NCI-H146 (cell line): ENCODE measurements at places on chromosomes 12 and 14.
A peak's percentile ranks its signal among the peaks of the same experiment; 100 is the strongest.

DNA sequence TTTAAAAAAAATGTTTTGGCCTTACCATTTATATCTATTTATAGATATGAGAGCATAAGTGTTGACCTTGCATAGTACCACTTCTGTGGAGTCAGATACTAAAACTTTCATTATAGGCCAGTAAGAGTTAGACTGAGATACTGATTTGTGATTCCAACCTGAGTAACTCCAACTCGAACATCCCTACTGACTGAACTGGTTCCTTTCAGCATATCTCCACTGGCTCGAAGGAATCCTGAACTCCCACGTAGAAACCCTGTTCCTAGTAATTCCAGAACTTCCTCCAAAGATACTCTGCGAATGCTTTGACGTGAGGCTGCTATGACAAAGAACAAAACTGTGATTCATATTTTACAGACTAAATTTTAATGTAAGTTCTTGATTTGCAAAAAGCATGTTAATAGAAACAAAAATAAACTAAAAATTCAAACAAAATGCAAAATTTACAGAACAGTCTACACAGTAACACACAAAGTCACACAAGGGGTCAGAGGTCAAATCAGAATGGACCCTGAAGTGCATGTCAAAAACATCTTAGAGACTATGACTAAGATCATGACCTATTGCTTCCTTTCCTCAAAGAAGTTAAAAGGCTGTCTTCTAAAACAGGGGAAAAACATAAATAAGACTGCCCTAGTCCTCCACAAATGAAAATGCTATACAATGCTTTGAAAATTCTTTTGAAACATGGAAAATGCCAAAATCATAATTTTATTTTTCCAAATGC lies 31.5 kb downstream of the HEATR5A start:
- no peak for DNase-seq

GRCh38 chr12:97404093-97404492 lies 58.5 kb upstream of the RMST start:
- DNase-seq, result no peak

DNA sequence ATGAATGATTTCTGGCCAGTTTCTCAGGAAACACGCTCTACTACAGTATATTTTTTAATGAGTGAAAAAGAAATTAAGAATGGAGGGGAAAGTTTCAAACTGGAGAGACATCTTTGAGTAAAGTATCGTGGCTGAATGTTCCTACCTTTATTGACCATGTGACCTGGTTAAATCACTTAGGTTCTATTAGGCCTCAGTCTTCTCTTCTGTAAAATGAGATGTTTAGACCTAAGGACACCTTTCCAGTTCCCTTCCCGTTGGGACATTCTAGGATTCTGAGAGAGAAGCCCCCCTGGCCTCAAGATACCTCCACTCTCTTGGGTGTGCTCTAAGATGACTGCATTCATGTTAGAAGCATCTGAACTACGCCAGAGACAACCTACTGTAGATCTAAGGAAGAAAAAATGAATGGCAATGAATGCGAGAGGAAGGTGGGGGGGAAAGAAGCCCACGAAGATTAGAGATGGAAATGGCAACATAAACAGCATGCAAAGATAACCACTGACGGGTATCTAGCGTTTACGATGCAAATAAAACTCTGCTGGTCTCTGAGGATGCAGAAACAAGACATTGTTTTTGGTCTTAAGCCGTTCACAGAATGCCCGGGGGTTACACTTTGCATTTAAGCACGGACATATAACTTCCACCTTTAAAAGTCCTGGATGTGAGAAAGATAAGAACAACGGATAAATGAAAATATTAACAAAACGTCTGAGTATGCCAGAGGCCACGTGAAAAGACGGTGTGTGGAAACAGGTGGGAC lies 599 bp upstream of the CPSF6 start:
- no peak for DNase-seq

DNA sequence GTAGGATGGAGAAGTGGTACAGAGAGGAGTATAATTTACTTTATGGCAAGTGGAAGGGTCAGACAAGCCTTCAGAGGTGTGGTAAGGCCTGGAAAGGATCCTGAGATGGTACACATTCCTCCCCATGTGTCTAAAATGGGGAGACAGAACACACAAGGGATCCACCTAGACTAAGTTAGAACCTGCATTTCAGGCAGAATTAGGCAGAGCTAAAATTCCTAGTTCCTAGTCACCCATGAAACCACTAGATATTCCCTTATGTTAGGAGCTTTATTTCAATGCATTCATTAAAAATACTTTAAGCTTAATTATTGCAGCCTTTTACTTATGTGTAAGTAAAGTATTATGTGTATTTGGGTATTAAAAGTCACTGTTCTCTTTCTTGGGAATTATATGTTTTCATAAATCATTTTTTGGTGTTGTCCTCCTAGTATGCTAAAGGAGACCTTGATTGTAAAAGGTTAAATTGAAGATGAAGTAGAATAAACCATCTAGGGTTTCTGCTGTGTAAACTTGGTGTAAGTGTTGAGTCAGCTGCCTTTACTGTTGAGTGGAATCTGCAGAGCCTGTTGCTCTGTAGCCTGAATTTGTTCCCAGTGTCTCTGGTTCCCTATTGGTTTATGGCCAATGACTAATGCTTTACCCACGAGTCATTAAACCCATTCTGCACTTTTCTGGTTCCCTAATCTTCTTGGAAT lies 423.2 kb downstream of the ATP23 start:
- no peak for DNase-seq

- no peak for DNase-seq
Observed at GRCh38 chr12:53948650-53949593, 5.8 kb upstream of the HOXC12 start.

- peak; percentile 23 for DNase-seq
Observed at GRCh38 chr14:64614805-64615391, 65.1 kb downstream of the PPP1R36 start.

DNA sequence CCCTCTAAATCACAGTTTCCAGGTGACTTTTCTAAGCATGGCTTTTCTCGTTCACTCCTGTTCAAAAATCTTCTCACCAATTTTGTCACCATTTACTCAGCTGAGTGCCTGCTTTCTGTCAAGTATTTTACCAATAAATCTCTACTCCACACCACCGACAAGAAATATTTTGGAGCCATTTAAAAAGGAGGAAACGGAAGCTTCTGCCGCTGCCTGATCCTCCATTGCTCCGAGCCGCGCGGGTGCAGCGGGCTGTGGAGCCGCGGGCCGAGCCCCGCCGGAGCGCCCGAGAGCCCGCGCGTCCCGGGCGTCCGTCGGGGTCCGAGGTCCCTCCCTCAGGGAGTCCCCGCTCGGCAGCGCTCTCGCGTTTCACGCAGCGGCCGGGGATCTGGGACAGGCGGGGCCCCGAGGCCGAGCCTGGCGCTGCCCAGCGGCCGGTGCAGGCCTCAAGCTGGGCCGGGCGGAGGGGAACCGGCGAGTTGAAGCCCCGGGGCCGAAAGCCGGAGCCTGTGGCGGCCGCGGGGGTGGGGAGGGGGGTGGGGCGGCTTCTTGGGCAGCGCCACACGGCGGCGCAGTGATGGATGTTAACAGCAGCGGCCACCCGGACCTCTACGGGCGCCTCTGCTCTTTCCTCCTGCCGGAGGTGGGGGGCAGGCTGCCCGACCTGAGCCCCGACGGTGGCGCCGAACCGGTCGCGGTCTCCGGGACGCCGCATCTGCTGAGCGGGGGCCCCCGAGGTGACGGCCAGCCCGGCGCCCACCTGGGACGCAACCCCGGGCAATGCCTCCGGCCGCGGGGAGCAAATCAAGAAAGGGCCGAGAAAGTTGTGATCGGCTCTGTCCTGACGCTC lies 1.1 kb upstream of the HEBP1 start:
- DNase-seq, result no peak

- no peak for DNase-seq
Observed at GRCh38 chr12:84738481-84738972, 174.1 kb downstream of the SLC6A15 start.

DNA sequence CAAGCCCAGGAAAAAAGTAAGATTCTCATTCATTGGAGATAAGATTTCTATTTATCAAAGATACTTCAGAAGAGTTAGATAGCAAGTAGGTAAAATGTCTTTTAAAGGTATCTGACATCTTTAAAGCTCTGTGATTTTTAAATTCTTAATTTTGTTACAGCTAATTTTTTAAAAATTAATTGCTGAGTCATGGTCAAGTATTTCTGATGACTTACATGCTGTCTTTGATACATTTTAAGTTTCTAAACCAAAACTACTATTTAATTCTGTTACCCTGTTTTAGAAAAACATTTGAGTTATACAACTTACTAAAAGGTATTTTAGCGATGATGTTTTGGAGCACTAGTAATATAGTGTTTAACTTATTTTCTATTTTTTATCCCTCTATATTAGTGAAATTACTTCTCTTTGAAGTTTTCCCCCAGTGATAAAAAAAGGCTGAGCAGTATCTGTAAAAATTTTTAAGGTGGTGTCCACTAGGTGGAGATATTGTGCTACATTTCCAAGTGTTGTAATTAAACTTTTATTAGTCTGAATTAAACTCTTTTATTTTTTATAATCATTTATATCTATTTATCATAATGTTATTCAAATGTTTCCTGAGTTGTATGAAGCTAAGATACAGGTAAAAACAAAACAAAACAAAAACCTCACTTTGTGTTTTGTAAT lies 11.5 kb downstream of the ALG10 start:
- no peak for DNase-seq

- DNase-seq, result no peak
Observed at GRCh38 chr12:123468786-123469185, 10.8 kb downstream of the SNRNP35 start.

GRCh38 chr12:18706798-18707197 lies 31.0 kb downstream of the PLCZ1 start:
- peak; percentile 2 for DNase-seq

GRCh38 chr14:53432378-53432802 lies 279.3 kb upstream of the DDHD1 start:
- no peak for DNase-seq

DNA sequence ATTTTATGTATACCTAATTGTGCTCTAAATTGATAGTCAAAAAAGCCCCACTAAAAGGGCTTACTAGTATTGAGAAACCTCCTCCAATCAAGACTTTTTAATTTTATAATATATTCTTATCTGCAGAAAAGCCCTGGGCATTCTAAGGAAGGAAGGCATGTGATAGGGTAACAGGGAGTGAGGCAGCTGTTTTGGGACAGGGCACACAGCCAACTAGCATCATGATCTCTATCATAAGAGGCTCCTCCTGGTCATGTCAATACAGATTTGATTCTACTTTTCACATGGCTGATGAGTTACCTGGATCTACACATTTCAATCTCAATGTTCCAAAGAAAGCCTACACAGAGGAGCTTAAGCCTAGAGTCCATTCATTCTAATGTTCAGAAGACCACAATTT lies 9.1 kb downstream of the ADAM20 start:
- DNase-seq, result no peak

DNA sequence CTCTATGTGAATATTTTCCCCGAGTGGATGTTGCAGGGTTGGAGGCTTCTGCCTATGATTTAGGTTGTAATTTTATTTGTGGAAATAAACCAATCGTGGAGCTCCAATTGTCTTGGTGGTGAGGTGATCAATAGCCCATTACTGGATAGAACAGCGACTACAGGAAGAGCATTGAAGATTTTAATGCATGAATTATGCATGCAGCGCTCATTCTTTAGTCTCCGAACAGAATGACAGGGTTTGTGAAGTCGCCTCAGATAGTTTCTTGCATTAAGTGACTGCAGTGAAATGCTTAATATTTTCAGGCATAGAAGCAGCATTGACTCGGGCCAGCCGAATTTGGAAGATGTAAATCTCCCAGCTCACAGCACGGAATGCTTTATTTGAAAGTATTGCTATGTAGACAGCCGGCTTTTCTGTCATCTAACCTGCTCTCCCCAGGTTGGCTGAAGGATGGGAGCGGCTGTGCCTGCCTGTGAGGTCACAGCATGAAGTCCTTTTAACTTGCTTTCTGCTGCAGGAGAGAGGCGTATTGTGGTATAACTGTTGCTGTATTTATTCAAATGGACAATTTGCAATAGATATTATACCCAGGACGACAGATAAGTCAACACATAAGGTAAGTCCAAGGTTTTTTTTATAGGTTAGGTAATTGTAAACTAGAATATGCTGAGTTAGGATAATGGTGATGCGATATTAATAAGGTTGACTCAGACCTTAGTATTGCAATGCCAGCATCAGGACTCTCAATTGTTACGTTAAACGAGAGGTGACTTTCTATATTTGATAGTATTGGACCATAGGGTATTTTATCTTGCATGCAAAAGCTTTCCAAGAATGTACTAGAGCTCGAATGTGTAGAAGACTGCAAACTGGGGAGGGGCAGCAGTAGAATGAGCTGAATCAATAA lies 135.7 kb downstream of the CNTN1 start:
- DNase-seq, result no peak

DNA sequence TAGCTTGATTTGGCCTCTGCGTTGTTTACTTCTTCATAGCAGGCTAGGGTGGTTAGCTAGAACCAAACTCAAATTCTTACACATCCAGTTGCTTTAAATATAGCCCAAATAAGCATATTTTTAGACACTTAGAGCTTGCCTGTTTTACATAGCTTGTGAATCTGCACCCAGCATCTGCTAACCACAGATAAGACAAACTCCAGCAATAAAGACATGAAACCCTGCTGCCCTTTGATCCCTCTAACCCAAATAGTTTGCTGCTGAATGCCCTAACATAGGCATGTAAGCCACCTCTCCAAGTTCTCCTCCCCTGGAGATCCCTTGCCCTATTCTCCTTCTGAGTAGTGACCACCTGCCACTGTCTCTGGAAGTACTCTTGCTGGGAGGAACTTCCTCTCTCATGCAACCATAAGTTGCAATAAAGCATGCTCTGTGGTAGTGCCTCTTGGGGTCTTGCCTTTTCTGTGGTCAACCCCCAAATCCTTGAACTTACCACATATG lies 185.6 kb downstream of the TMEM117 start:
- DNase-seq, result no peak

DNA sequence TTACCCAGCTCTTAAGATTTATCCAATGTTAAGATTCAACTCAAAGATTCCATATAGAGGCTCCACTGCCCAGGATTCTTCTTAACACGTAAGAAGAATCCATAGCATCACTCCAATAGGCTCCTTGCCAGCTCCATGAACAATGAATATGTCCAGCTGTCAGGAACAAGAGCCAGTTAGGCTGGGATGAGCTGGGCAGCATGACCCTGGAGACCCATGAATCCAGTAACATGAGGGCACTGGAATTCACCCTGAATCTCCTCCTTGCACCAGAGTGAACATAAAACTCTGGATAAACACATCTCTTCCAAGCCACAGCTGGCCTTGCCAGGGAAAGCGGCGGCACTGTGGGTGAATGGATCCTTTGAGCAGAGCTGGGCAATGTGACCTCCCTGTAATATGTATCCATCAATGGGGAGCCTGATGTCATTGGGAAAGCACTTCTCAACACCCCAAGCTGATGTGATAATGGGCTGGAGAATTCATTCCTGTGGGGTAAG lies 24.4 kb upstream of the TC2N start:
- no peak for DNase-seq

GRCh38 chr14:39169541-39169900 lies 612 bp downstream of the TRAPPC6B start:
- DNase-seq, result peak; percentile 19
